ENCODE measurements at places on chromosomes 4 and X.

GRCh38 chr4:83128240-83128929 lies 13.9 kb upstream of the PLAC8 start:
- DNase-seq = peak; percentile 84

DNA sequence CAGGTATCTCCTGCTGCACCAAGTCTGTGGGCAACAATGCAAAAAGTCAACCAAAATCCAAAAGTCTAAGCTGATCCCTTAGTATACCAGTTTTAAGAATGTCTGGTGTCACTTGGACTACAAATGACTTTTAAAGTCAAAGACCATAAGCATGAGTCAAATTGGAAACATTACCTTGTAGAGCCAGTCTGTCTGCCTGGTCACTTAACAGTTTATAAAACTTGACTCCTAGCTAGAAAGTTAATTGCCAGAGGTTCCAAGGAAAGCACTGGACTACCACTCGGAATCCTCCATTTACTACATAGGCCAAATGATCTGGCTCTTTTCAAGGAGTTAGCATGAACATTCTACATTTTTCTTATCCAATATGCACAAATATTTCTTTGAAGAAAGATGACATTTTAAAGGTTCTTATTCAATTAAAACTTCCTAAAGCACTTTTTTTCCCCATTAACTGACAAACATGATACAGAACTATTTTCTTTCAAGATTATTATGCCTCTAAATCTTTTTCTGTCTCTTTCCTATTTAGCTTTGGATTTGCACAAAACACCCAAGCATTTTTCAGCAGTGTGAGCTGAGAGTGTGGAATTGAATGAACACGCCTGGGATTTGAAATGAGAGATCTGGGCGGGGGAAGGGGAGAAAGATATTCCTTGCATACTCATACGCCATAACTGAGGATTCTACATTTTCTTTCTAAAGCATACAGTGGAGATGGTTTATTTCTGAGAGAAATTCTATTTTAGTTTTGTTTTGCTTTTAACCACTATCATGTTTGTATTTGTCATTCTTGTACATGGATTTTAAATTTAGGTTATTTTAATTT lies 188.4 kb downstream of the SHROOM3 start:
- no peak for DNase-seq

- DNase-seq = no peak
Measured at GRCh38 chr4:89586318-89586717, 250.6 kb downstream of the SNCA start.

DNA sequence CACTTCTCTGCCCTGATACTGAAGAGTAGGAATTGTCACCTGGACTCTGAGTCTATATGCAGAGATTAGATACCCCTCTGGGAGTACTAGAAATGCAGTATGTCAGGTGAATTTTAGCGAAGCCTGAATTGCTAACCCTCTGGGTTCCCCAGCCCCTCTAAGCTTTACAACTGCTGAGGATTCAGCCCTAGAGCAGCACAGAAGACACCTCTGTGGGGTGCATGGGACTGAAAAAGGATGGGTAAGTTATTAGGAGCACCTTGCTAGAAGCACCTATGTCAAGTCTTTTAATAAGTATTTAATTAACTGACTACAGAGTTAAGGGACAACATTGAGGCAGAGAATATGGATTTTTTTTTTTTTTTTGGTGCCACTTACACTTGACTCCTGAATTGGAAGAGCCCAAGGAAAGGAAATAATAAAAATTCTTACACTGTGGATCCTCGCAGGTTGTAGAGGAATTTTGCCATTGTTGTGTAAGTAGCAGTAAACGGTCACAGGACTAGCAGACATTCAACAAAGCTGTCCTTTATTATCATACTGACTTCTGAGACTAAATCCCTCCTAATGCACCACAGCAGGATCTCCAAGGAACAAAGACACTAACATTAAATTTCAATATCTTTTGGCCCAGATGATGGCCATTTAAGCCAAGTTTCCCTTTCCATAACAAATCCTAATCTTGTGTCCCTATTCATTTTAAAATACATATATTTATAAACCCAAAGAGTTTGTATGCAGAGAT lies 253.2 kb downstream of the ANKRD50 start:
- no peak for DNase-seq

GRCh38 chr4:152696764-152697261 lies 17.0 kb upstream of the TMEM154 start:
- no peak for DNase-seq

DNA sequence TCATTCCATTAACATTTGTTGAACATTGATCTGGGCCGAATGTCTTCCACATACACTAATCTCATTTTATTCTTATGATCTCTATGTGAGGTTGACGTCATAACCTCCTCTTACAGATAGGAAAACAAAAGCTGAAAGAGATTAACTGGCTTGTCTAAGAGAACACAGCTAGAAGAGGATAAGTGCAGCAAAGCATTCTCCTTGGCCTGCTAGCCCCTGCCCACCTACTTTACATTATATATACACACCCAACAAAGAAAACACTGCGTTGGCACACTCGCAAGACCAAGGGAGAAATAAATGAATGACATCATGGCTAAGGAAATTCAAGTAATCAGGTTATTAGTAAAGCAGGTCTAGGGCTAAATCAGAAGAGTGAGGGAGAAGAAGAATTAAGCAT lies 138.4 kb downstream of the PARM1 start:
- DNase-seq = no peak

DNA sequence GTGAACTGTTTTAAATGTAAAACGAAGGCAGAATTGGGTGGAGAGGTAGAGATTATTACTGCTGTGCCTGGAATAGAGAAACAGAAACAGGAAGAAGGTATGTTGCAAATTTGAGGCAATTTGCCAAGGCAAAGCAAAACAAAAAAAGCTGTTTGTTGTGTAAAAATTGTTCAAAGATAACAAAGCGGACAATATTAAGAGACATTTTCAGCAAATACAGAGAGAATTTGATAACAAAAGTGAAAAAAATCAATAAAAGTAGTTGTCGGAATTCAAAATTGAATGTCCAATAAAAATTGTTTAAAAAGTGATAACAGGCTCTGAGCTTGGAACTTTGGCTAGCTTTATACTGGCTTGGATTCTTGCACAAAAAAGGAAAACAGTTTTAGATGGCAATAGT lies 14.4 kb upstream of the SMS start:
- DNase-seq = no peak

DNA sequence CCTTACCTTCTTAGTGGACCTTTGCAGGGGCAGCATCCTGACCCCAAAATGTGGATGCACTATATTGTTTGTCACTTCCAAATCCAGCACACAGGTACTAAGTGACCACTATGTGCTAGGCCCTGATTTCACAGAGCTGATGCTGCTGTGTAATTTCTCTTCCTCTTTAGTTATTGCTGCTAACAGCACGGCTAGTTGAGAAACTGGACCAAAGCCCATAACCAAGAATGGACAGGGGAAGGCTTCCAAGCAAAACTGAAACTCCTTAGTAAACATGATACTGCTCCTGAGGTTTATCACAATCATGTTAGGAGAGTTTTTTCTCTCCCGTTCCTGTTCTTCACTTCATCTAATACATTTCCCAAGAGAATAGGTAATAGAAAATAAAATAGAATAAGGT lies 172.9 kb upstream of the TTC29 start:
- DNase-seq = no peak

DNA sequence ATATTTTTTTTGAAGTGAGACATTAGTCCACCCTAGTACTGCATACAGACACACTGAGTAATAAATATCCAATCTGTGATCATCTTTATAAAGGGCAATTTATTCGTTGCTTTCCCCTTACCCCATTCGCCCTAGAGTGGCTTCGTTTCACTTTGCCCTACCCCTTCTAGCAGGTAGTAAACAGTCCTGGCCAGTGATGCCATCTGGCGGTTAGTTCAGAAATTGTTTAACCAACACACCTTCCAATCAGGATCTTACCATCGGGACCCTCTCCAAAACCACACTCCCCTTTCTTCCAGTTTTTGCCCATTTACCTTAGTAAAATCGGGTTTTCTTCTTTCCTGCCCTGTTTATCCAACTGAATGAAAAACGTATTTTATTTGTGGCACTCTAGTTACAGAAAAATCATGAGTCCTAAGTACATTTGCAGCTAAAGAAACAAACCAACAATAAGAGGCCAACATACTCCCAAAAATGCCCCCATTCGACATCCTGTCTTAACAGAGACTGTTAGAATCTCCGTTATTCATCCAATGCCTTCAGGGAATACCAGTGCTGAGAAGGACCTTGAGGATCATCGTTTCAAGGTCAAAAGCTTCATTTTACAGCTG lies 2.2 kb downstream of the PPA2 start:
- no peak for DNase-seq

- no peak for DNase-seq
Measured at GRCh38 chr4:141569141-141569540, 67.2 kb upstream of the IL15 start.

DNA sequence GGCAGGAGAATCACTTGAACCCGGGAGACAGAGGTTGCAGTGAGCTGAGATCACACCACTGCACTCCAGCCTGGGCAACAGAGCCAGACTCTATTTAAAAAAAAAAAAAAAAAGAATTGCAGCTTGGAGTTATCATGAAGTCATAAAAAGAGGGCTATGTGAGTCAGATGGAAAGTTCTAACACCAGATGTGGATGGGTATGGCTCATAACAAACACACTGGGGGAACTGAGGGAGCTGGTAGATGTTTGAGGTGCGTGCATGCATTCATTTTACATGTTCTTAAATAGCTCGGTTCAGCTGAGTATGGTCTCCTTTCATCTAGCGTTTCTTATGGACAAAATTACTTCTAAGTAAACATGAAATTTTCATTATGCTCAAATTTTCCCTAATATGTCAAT lies 11.7 kb downstream of the TRMT2B start:
- DNase-seq = no peak
